ENCODE measurements at places on chromosomes 1 and 21.

DNA sequence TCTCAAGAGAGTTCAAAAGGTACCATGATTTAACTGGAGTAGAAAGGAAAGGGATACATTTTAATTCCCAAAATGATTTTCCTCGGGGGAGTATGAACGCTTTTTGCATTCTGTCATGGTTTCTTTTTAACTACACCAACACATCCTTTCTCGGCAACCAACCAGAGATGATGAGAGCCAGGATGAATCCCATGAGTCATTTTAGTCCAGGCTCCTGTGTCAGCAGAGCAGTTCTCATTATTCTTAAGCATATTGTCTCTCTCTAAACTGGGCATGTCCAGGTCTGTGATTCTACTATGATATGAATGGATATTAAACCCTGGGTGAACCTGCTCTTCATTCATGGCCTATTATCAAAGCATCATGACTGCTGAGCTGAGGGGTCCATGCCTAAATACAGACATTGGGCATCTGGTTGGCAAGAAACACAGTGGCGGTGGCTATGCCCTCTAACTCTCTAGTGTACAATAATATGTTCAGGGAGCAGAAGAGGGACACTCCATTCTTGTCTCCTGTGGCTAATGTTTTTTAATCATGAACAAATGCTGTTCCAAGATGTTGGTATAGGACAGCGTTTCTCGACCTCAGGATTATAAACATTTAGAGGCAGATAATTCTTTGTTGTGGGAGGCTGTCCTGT is 124.3 kb upstream of the ESRRG start:
- DNase-seq, result no peak

DNA sequence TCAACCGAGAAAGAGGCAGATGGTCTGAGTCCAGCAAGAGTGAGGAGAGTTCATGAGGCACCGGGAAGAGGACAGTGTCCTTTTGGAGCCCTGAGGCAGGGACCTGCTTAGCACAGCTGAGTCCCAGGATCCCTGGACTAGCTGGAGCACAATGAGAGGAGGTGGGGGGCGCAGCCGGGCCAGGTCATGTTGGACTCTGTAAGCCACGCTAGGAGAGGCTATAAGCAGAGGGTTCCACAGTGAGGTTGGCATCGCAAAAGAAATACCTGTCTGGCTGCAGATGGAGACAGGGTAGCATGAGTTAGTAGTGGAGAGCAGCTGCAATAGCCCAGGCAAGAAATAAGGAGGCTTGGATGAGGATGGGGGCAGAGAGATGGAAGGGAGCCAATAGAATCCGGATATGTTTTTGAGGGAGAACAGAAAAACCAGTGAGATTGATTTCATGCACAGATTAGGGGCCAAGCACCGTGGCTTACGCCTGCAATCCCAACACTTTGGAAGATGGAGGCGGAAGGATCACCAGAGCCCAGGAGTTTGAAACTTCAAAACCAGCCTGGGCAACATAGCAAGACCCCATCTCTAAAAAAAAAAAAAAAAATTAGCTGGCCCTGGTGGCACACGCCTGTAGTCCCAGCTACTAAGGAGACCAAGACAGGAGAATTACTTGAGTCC is 98.2 kb downstream of the DHRS3 start:
- DNase-seq, result no peak

- no peak for DNase-seq
These were observed 2.0 kb downstream of the PCP4 start for GRCh38 chr21:39869141-39869818.

DNA sequence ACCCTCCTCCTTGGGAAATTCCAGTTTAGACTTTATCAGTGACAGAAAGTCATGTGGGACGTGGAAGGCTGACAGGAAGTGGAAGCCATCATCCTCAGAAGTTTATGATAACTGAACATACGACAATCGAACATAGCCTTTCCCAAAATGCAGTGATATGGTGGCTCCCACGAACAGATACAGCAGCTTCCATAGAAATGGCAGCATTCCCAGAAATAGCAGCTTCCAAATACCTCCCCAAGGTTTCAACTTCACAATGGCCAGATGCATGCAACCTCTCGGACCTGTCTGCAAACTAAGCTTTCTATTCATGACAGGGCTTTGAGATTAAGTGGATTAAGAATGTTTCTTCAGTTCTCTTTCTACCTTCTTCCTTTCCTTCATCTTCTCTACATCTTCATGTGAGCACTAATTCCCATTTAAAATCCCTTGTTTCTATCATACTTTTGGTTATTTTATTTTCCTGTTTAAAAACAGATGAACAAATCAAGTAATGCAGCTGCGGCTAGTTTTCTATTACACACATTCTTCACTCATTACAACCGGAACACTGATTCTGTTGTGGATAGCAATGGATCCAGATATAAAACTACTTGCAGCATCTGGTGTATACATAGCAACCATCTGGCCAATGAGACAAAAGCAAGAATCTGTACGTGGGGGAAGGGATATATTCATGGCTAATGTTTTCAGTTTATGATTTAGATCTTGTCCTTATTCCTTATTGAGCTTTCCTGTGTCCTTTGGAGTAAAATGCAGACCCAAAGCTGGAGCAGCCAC is 304.8 kb downstream of the BRINP3 start:
- no peak for DNase-seq

GRCh38 chr1:217437376-217437775 is 193.5 kb downstream of the GPATCH2 start:
- DNase-seq, result no peak

GRCh38 chr1:220689666-220690065 is 497 bp upstream of the C1orf115 start:
- no peak for DNase-seq

- DNase-seq, result no peak
These were observed 183.5 kb upstream of the ADGRL4 start for GRCh38 chr1:79190074-79190473.

DNA sequence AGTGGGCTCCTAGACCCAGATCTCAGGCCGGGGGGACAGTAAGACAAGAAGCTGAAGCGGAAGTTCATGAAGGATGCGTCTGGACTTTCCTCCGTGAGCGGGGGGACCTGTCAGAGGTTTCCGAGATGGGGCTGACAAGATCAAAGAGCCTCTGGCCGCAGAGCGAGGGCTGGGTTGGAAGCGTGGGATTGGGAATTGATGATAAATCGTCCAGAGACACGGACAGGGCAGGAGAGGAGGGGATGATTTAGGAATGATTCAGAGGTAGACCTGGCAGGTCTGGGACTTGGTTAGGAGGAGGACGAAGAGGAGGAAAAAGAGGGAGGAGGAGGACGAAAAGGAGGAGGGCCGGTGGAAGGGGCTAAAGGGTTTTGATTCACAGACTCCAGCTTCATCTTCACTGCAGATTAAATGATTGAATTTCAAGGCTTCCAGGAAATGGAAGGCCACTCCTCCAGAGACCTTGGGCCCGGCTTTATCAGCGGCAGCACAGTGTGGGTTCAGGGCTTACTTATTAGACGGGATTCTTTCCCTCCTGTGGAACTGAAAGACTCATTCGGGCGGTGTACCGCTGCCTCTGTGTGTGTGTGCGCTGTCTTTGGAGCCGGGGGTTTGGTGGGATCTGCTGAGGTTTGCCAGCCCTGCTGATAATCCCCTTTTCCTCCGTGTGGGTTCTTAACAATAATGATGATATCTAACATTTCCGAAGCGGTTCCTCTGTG is 85.7 kb upstream of the SLC45A1 start:
- no peak for DNase-seq

DNA sequence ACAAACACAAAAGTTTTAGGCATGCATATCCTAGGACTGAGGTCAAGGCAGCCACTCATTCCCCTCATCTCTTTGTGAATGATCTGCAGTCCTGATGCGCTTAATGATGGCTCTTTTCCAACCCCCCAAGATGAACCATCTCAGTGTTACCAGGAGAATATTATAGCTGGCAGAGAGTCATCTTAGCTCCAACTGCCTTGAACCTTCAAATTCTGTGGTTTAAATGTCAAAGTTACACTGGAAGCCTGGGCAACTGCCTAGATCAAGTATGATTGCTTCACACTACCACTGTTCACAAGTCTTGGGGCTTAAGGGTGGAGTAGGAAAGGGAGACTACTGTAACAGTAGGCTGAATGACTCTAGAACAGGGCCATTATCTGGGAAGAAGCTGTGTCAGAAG is 8.0 kb upstream of the MYBPHL start:
- DNase-seq, result no peak
